Umbilical cord (tissue), 2 donors: ENCODE measurements at places on chromosomes 7 and 10. TPM values are rescaled to one million over a fixed set of nuclear protein-coding genes. Genes with fewer than 3 reads are reported as not detected.

Gene PRSS2
- total RNA-seq = not detected

Gene GIMAP6
- total RNA-seq = 8.7 TPM

Gene TRPV6
- total RNA-seq = 2.6 TPM

Gene RHBDD2
- total RNA-seq = 4.8 TPM

Gene RET
- total RNA-seq = 4.3 TPM

Gene ZNF365
- total RNA-seq = 6.3 TPM

Gene DNAJC30
- total RNA-seq = 0.96 TPM
